ENCODE measurements at places on chromosomes 7 and 10. TPM values are rescaled to one million over a fixed set of nuclear protein-coding genes. Genes with fewer than 3 reads are reported as not detected.

- DNase-seq = no peak
Measured at GRCh38 chr7:123314886-123315285, 115.1 kb upstream of the SLC13A1 start.

DNA sequence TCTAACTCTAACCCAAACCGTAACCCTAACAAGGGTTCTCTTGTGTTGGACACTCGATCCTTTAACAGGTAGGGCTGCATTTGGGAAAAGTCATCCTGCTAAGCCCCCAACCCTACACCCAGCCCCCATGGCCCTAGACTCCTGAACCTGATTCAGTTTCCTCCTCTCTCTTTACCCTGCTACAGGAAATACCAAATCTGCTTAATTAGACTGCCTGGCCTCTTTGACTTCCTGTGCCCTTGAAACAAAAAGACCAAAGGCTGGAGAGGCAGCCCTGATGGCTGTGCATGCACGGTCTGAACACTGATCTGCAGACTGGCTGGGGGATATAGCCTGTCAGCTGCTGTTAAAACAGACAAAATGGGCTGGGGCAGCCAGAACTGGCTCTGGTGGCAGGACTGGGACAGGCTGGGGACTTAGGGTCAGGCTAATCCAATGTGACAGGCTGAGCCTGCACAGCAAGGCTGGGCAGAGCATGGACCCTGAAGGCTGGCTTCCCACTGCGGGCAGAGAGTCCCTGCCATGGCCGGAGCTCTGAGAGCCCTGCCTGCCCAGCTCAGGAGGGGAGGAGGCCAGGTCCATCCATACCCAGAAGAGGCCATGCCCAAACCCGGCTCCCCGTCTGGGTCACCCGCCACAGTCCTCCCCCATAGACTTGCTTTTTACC, 51.0 kb upstream of the MSMB start:
- DNase-seq = no peak

DNA sequence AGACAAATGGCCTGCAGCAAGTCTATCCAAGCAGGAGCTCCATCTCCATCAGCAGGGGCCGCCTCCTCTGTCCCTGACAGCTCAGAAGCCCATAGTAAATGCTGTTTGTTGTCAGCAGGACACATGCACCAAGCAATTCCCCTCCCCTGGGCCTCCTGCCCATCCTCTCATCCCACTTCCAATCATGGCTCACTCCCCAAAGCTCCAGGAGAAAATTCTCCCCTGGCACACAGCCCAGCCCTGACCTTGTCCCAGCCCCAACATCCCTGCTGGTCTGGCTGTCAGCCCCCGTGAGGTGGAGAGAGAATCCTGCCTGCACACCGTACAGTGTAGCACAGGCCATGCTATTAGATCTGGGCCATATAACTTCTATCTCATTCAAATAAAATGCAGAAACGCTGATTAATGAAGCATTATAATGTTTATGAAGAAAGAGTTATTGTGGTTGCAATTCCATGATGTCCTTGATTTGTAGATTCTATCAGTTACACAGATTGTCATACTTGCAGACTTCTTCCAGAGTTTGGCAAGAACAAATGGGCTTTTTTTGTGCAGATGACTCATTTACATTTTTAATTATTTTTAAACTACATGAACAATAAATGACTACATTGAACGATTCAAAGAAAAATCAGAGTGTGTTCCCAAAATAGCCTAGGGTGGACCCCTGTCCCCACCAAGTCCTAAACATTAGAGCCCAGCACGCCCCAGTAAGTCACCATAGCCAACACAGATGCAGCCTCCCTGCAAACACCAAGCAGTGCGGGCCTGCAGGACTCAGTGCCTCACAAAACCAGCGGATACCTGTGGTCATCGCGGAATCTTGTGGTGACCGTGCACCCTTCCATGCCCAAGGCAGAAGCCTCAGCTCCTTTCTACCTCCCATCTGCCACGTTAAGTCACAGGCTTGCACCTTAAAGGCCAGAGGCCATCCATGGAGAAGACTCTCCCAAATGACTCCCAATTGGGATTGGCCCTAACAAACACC, 70.1 kb downstream of the COBL start:
- DNase-seq = peak; percentile 15

NANOS1 gene
- total RNA-seq = 1.6 TPM

FZD8 gene
- total RNA-seq = 2.2 TPM

GRCh38 chr10:124650820-124651401, 93.3 kb downstream of the FAM53B start:
- no peak for DNase-seq

- no peak for DNase-seq
Measured at GRCh38 chr7:117243390-117243789, 79.5 kb downstream of the WNT2 start.
